Stimulated activated CD8-positive, alpha-beta memory T cell treated with anti-CD3 and anti-CD28 coated beads, Interleukin-15, amount 100 ng/mL, for 1 hour (primary cell): ENCODE measurements at places on chromosomes 6 and 20.

DNA sequence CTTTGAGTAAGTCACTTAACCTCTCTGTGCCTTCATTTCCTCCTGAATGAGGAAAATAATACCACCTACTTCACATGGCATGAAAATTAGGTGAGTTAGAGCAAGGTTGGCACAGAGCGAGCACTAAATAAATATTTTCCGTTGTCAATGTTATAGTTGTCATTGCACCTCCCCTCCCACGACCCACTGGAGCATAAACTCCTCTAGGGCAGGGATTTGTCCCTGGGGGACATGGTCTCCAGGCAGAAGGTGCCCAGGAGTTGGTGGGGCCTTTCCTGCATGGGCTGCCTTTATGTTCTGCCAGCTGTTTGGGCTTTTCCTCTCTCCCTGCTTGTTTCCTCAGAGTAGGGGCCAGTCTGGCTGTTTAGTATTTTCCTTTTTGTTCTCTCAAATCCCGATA lies 1.3 kb upstream of the ANGPT4 start:
- no peak for DNase-seq

DNA sequence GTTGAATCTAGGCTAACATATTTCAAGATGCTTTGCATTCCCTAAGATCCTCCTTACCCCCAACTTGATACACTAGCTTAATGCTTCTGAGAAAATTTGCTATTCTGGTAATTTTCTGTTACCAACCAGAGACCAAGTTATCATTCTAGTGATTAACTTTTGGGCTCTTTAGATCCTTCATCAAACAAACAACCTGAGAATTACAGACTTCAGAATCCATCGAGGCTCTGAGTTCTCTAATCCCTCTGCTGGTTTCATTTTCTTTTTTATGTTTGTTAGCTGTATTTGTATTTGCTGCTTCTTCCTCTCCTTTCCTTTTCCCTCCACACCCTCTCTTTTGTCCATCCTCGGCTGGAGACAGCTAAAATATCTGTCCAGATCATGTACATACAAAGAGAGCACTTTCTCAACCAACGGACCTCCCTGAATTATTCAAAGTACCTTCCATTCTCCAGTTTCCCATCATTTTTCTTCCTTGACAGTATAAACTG lies 98.7 kb upstream of the RIPOR2 start:
- no peak for DNase-seq

DNA sequence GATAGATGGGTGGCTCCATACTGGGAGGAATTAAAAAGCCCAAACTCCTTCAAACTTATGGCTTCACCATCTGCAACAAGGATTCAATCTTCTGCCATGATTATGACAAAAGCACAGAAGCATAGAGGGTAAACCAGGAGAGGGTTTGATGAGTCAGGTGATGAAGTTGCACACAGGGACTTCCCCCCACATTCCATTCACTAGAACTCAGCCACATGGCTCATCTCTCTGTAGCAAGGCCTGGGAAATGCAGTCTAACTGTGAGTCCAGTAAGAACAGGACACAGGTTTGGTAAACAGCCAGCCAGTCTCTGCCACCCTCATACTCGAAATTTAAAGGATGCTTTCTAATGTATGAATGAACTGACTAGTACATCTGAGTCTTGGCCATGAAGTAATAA lies 142.9 kb downstream of the HIVEP2 start:
- DNase-seq, result no peak

DNA sequence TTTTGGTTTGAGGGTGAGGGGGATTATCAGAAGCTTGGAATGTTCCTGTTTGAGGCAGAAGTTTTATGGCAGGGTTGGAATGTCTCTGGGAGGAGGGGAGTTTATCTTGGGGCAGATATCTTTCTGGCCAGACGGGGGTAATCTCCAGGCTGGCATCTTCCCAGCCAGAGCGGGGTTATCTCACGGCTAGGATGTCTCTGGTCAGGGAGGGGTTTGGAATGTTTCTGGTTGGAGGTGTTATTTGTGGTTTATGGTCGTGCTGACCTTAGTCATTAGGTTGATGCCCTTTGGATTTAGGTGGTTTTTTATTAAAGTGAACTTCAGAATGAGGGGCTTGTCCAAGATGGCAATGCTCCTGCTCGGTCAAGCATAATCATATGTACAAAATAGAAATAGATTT lies 14.8 kb downstream of the PGK2 start:
- DNase-seq, result no peak

- DNase-seq, result no peak
Observed at GRCh38 chr6:101445527-101445926, 52.0 kb downstream of the GRIK2 start.

DNA sequence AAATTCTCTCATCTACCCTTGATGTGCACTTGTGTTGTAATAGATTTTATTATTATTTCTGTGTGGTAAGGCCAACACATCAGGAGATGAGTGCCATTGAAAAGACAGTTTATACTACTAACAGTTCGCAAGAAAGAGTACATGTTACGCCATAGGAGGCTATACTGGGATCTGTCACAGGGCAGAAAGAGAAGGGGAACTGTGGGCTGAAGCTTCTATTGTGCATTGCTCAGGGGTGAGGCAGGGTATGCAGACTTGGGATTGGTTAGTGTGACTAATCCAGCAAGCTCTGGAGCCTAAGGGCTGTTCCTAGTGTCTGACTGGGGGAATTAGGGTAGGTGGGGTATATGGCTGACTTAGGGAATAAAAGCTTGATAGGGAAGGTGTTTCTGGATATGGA lies 50.9 kb downstream of the GPR63 start:
- DNase-seq, result no peak

GRCh38 chr20:63706852-63707557 lies 771 bp downstream of the ARFRP1 start:
- no peak for DNase-seq

DNA sequence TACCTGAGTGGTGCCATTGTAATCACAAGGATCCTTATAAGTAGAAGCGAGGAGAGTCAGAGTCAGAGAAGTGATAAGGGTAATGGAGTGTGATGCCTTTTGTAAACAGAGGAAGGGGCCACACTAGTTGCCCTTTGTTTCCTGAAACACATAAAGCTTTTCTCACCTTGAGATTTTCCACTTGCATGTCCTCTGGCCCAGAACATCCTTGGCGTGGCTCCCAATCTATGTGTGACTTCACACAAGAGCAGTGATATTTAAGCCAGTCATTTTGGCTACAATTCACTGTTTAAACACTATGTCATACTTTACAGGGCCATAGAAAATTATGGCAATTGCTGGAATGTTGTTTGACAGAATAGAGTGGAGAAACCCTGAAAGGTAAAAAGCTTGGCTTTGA lies 121.2 kb upstream of the BTN3A2 start:
- DNase-seq, result no peak

DNA sequence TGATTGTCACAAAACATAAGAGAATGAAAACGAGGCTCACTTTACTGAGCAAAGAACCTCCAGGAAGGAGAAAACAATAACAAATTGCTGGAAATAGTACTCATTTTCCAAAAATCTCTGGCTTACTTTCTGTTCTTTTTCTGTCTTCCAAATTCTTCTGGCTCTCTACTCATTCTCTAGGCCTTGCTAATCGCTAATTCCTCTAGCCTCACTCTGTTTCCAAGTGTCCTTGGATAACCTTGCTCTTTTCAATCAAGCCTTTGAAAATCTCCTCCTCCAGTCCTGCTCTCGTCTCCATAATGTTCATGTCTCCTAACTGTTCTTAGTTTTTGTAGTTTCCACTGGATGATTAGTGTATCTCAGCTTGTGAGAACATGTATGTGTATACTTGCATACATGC lies 96.2 kb upstream of the MAP7 start:
- no peak for DNase-seq

DNA sequence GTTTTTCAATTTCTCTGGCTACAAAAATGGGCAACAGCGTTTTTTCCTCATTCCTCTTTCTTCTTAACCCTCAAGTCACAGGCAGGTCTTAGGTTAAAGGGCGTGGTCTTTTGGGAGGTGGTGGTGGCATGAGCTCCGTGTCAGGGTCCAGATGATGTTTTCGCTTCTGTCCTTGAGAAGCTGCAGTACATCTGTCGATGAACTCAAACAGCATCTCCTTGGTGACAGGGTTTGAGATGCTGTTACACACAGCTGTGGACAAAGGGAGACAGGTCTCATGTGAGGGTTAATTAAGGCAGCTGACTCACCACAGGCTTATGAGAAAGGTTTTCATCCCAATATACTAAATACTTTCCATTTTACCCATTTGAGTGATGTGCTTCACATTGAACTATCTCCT lies 350.8 kb downstream of the RNGTT start:
- no peak for DNase-seq
